ENCODE measurements at places on chromosomes 4 and X.

DNA sequence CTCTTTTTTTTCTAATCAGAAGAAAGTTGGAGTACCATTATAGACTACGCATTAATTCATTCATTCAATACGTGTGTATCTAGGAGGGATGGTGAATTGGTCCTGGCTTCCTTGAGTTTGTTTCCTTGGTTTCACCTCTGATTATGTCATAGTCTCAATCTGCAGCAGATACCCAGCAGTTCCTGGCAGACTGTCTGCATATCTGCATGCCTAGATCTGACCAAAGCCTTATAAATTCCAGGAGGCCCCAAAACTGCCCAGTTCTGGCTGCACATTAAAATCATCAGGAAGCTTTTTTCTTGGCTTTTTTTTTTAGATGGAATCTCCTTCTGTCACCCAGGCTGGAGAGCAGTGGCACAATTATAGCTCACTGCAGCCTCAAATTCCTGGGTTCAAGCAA, 27.2 kb upstream of the SLC34A2 start:
- DNase-seq, result no peak

DNA sequence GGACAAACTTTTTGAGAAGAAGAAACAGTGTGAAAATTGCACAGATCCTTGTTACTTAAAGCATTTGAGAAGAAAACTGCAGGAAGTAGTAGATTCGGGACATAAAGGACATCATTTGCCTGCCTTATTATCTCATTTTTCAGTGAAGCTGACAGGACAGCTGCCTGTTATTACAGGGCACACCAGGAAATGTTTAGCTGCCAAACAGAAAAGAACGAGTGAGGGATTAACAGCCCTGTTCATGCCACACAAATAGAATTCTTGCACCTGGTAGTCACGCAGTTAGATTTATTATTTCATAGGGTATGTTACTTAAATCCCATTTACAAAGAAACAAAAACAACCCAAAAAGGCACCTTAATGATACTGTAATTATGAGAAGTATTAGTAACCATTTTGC, 100.6 kb downstream of the CHIC2 start:
- no peak for DNase-seq

DNA sequence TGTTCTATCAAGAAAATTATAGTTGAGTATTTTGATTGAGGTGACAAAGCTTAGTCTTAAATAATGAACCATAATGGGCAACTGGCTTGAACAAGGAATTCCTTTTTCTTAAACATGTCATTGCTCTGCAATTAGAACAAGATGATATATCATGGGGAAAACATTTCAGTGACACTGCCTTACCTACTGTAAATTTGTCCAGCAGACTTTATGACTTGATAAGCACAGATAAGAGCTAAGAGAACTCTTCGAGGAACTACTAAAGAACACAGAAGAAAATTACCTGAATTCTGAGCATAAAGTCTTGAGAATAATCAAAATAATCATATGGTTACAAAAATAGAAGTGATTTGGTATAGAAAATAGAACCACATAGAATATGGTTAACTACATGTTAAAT, 257.8 kb downstream of the PDHA2 start:
- no peak for DNase-seq

- DNase-seq, result peak; percentile 11
These were observed 14.8 kb downstream of the ADGRA3 start for GRCh38 chr4:22500831-22501714.

DNA sequence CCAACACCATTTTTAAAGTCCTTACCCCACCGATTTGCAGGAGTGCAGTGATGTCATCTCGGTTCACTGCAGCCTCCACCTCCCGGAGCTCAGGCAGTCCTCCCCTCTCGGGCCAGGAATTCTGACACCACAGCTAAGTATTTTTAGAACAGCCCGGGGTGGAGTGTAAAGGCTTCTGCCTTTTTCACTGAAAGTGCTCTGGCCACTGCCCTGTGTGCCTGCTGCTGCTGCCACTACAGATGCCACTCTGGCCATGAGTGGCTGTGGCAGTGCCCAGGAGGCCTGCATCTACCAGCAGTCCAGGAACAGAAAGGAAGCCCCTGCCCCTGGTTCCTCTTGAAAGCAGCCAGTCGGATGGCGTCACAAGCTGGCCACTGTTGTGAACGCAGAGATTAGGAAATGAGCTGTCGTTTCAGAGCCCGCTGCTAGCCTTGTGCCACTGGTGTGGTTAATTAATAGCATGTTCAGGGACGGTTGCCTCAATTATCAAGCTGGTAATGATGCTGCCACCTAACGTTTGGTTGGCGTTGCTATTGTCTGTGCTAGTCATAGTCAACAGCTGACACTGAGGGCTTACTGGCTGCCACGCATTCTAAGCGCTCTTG, 23.6 kb upstream of the TBC1D14 start:
- no peak for DNase-seq

- no peak for DNase-seq
These were observed 179.1 kb upstream of the ANXA3 start for GRCh38 chr4:78372355-78372988.

DNA sequence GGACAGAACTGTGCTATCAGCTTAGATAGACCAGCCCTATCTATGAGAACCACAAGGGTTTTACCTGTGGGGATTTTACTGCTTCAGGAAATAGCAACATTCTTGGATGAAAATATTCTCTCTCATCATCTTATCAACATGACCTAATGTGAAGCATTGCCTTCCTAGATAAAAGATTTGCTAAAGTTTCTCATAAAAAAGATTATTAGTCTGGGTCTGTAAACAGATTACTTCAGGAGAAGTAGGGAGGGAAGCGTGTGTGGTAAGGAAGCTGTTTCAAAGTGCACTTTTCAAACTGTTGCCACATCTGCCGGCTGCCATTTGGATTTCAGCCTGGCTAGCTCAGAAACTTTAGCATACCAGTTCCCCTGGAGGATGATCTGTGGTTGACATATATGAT, at the start of gene NOX1:
Gene NOX1 (minus strand): TSS at position 35 of the 400 bp plus-strand sequence. CDS start 220 bp downstream, outside the sequence.
- DNase-seq, result no peak

DNA sequence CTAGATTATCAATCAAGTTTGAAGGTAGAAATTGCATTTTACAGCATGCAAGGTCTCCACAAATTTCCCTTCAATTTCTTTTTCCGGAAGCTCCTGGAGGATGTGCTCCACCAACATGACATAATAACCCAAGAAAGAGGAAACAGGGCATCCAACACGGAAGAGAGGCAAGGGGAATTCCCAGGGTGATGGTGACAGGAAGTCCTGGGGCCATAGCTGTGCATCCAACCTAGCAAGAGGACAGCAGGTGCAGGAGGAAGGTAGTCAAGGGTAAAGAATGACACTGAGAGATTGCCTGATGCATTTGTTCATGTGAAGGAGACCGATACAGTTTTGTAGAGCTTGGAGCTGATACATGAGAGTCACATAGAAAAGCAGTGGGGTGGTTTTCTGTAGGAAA, 115.7 kb upstream of the LSM6 start:
- no peak for DNase-seq

GRCh38 chr4:137430171-137430570, 102.1 kb downstream of the PCDH18 start:
- DNase-seq, result no peak

DNA sequence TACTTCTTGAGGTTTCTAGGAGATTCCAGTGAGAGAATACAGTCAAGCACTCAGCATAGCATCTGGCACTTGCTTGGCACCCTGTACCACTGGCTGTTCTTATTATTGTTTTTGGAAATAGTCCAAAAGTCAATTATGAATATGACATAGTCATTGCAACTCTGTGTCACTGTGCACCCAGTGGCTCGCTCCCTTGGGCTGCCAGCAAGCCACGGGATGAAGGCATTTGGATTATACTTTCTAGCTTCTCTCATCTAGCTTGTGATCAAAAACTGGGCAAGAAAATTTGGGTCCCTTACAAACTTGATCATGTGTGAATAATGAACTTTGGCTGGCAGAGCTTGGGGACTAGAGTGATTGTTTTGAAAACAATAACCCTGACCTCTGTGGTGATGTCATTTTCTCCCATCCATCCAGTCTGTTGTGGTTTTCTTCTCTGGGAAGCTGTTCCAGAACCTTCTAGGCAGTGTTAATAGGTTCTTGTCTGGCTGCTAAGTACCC, 32.7 kb upstream of the LIMCH1 start:
- no peak for DNase-seq

DNA sequence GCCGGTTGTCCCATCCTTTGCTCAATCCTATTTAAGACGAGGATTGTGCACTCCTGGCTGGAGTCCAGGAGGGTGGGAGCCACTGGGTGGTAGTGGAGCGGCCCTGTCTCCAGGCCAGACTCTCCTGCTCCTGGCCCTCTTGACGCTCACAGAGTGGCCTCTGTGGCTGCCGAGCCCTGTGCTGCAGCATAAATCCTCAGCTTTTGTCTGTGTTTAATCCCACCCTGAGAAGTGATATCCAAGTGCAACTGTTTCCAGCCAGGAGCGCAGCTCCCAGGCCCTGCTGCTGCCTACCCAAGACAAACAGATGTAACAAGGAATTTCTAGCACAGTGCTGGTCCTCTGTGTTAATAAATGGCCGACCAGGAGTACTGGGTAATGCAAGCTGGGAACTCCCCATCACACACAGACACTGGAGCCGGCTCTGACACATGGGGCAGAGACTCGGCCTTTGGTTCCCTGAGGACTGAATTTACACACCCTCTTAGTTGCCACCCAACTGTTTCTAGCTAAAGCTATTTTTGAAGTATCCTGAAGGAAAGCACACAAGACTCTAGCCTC, 85.3 kb downstream of the GATB start:
- DNase-seq, result no peak

- DNase-seq, result no peak
These were observed 43.3 kb upstream of the PDGFC start for GRCh38 chr4:157014621-157015591.

DNA sequence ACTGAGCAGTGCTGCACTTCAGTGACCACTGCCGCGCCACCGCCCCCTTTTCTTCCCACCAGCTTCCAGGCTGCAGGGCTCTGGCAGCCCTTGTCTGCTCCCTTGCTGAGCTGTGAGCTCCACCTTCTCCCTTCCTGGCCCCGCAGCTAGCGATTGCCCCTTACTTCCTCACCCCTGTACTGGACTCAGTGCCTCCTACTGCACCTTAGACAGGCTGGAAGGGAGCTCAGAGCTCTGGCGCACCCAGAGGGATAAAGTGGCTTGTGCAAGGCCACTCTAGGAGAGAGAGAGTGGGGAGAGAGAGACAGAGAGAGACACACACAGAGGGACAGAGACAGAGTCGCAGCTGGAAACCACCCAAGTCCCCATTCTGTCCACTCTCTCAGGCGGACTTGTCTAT, 6.0 kb downstream of the RASL11B start:
- no peak for DNase-seq

- no peak for DNase-seq
These were observed 4.0 kb downstream of the LAP3 start for GRCh38 chr4:17580969-17581368.

GRCh38 chr4:14771504-14772175, 230.6 kb upstream of the CPEB2 start:
- DNase-seq, result no peak

- DNase-seq, result no peak
These were observed 3.3 kb upstream of the ADH7 start for GRCh38 chr4:99438405-99438780.

DNA sequence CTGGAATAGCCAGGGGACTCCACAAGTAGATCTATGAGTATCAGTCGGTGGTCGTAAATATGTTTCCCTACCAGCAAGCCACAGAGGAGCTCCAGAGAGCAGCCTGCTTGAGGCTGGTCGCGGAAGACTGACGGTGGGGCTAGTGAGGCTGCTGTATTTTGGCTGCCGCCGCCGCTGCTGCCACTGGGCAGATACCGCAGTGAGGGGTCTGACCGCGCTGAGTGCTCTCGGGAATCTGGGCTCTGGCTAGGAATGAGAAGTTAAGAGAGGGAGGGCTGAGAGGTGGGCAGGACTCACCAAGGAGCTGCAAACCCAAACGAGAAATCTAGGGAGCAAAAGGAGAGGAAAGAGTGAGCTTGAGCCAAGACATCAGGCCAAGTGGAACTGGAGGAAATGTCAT, at the start of gene EXOC1L:
Gene EXOC1L (plus strand): TSS at position 157 of the 400 bp plus-strand sequence. CDS start 237 bp downstream, at position 394.
- DNase-seq, result no peak

- no peak for DNase-seq
These were observed 35.4 kb downstream of the SEL1L3 start for GRCh38 chr4:25827373-25827772.

GRCh38 chrX:116435597-116435996, 809 bp upstream of the SLC6A14 start:
- no peak for DNase-seq

DNA sequence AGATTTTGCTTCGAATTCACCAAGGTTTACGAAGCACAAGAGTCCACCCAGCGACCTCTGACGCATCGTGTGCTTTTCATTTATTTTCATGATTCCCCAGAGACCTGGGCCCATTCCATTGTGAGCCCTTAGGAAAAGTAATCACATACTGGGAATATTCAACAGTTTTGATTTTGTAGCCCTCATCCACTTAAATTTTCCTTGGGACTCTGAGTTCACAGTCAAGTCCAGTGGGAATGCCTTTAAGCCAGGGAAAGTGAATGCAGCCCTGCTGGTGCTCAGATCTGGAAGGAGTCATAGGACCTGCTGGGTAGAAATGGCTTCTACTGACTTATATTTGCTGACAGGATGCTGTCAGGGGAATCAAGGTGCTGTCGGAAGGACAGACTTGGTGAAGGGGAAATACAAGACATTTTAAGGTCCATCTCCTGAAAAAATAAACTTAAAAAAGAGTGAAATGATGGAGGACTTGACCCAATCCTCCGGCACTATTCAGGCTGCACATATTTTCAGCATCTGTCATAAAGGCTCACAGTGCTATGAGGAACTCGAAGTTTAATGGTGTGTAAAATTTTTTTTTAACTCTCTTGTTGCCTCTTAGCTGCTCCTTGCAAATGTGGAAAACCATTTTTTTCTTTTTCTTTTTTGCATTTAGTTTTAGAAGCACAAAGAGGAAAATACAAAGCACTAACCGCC, 204.9 kb downstream of the MID1 start:
- DNase-seq, result no peak

GRCh38 chr4:7160951-7161440, 31.3 kb upstream of the SORCS2 start:
- DNase-seq, result no peak

DNA sequence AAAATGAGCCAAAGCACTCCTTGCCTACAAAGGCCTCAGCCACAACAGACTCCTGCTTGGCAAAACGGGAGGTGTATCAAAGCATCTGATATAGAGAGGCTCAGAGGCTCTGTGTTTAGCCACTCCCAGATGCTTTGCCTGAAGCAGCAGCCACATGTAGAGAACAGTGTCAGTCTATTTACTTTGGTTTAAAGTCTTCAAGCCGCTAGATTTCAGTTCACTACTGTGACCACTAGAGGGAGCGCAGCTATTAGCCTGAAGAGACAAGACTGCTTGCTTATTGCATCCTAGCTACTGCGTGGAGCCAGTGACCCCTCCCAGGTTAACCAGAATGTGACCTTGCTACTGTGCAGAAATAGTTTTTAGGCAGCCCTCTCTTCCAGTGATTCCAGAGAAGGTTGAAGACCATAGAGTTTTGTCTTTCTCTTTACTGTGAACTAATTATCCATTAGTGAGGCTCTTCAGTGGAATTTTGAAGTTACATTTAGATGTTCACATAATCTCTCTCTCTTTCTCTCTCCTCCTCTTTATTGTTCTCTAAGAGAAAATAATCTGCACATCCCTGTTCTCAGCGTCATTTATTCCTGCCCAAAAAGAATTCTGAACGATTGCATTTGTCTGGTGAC, 39.3 kb downstream of the BMP3 start:
- DNase-seq, result peak; percentile 29

GRCh38 chr4:57254754-57255153, 144.6 kb upstream of the IGFBP7 start:
- DNase-seq, result no peak

Measured in stimulated activated CD4-positive, alpha-beta T cell treated with anti-CD3 and anti-CD28 coated beads, Interleukin-4, amount 100 ng/mL, for 48 hours (primary cell).